Sciatic nerve (tissue), 2 donors: ENCODE measurements at places on chromosomes 16 and 17. TPM values are rescaled to one million over a fixed set of nuclear protein-coding genes. Genes with fewer than 3 reads are reported as not detected.

DNA sequence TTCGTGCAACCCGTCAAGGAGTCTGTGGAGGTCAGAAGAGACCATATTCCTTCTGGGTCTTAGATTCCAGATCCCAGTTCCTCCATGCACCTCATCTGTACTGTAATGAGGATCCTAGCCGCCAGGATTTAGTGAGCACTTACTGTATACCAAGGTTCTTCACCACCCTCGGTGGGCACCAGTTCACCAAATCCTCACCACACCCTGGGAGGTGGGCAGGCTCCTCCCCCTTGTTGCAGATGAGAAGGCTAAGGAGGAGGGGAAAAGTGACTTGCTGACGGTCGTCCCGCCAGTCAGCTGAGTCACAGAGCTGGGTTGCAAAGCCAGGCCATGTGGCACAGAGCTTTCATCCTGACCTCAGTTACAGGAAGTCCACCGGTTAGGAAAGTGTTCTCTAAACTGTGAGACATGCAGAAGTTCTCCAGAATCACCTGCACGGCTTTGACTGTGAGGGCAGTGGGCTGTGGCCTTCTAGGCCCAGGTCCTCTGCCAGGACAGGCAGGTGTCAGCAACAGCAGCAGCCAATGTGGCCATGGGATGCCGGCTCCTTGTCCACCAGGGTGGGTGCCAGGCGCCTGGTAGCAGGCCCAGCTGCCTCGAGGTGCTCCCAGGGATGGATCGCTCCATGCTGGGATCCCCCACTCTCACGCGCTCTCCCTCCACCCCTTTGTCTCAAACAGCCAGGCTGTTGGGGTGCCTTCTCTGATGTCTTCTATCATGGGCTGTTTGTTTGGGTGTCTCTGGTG is 240.3 kb upstream of the GSE1 start:
- DNase-seq: no peak

- no peak for DNase-seq
Measured at GRCh38 chr17:1074886-1075605, 78.1 kb downstream of the TIMM22 start.

- DNase-seq: no peak
Measured at GRCh38 chr17:45101546-45101882, 30.8 kb downstream of the PLCD3 start.

DNA sequence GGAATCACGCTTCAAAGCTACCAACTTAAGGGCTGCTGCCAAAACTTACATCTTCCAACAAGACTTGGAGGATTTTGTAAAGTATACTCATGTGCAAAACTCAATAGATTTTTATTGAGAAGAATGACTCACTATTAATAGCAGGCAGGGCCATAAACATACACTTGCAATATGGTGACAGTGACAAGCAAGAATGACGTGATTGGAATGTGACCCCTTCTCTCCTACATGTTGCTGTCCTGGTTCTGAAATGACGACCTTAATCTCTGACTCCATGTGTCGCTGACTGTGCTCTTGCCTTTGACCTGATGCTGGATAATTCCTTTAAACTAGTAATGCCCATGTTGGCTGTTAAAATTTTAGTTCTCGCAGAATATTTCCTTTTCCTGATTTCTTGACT is 174.5 kb downstream of the PARN start:
- no peak for DNase-seq

GRCh38 chr16:266258-267164 is 9.2 kb downstream of the RGS11 start:
- DNase-seq: no peak

GRCh38 chr16:30895627-30896260 is 670 bp upstream of the CTF1 start:
- no peak for DNase-seq

DNA sequence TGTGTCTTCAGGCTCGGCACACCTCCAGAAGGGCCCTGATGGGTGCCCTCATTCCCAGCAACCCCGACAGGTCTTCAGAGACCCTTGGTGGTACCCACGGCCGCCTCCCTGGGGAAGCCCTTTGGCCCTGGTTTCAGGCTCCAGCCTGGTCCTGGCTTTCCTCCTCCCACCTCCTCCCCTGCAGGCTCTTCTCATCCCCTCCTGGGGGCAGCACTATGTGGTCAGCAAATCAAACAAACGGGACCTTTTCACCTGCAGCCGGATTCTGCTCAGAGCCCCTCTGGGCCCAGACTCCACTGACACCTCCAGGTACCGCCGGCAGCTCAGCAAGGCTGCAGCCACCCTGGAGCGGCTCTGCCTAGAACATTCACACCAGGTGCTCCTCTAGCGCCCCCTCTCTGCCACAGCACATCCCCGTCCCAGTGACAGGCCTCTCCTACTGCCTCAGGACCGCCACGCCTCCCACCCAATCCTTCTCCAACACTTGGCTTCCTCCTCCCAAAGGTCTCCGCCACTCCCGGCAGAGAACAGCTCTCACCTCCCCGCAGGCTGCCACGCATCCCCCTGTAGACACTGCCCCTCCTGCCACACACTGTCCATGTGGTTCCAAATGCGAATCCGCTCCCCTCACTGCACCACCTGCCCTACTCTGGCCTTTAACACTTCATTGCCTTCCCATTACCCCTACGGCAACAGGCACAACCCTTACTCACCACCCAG is 12.0 kb downstream of the CORO7 start:
- no peak for DNase-seq

- no peak for DNase-seq
Measured at GRCh38 chr16:50924759-50925545, 183.1 kb downstream of the CYLD start.

- no peak for DNase-seq
Measured at GRCh38 chr17:57370037-57370581, 113.8 kb downstream of the MSI2 start.

- DNase-seq: no peak
Measured at GRCh38 chr17:57983446-57983845, 4.6 kb downstream of the VEZF1 start.

DNA sequence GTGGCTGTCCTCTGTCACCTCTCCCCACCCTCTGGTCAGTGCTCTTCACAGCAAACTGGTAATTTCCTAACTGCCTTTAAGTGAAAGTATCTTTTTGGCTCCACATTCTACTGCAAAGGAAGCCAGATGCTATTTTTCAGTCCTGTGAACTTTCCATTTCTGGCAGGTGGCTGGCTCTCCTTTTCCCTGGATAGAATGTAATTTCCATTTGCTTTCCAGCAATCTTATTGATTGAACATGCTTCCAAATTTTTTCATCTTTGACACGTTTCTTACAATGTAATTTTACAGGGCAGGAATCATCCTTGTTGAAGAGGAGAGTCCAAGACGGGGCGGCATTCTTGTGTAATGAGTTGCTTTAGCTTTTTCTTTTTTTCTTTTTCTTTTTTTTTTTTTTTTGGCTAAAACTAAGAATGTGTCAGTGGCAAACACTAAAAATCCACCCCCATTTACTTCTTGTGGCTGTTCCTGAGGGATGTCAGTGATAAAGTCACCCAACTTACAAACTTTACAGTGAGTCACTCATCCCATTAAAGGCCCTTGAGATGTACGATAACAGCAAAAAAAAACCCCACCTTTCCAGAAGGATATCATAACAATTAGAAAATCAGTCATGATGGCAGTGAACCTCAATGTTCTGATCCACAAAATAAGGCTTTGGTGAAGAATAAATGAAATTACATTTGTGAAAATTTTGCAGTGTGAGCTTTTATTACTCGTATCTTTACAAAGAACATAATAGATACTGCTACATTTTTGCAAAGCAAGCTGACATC is 29.4 kb upstream of the PRKCA start:
- no peak for DNase-seq

- DNase-seq: no peak
Measured at GRCh38 chr17:35900280-35900679, 20.1 kb upstream of the CCL5 start.

KRTAP9-2 gene
- total RNA-seq: not detected

CCL2 gene
- total RNA-seq: 219 TPM

CBX2 gene
- 4.7 TPM for total RNA-seq

HSF5 gene
- total RNA-seq: 0.27 TPM

CSH2 gene
- total RNA-seq: not detected

VMP1 gene
- total RNA-seq: 236 TPM

DRC7 gene
- not detected for total RNA-seq

CCDC154 gene
- 3.3 TPM for total RNA-seq

HSF4 gene
- total RNA-seq: 123 TPM

ADGRG1 gene
- total RNA-seq: 47.4 TPM

ITGA2B gene
- total RNA-seq: 6.2 TPM

ADAD2 gene
- not detected for total RNA-seq

YBX2 gene
- total RNA-seq: 2.1 TPM

TBC1D3K gene
- not detected for total RNA-seq
